GM13977 (cell line): ENCODE measurements at places on chromosomes 5 and 9.

- DNase-seq: peak; percentile 48
These were observed 36.4 kb downstream of the MTMR12 start for GRCh38 chr5:32276173-32276853.

GRCh38 chr5:173689171-173689736 lies 72.8 kb upstream of the BOD1 start:
- no peak for DNase-seq

- peak; percentile 17 for DNase-seq
These were observed 39.9 kb upstream of the SMIM15 start for GRCh38 chr5:61202213-61202612.

- no peak for DNase-seq
These were observed 30.7 kb downstream of the GRIN3A start for GRCh38 chr9:101707721-101708120.

- no peak for DNase-seq
These were observed 196.7 kb downstream of the MPDZ start for GRCh38 chr9:13082796-13083195.

- DNase-seq: peak; percentile 7
These were observed 66.3 kb upstream of the UNC5A start for GRCh38 chr5:176743868-176744583.

DNA sequence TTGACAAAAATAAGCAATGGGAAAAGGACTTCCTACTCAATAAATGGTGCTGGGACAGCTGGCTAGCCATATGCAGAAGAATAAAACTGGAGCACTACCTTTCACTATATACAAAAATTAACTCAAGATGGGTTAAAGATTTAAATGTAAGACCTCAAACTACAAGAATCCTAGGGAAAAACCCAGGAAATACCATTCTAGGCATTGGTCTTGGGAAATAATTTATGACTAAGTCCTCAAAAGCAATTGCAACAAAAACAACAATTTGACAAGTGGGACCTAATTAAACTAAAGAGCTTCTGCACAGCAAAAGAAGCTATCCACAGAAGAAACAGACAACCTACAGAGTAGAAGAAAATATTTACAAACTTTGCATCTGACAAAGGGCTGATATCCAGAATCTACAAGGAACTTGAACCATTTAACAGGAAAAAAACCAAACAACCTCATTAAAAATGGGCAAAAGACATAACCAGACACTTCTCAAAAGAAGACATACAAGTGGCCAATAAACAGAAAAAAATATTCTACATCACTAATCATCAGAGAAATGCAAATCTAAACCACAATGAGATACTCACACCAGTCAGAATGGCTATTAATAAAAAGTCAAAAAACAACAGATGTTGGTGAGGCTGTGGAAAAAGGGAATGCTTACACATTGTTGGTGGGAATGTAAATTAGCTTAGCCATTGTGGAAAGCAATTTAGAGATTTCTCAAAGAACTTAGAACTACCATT lies 75.2 kb upstream of the CPEB4 start:
- DNase-seq: no peak

GRCh38 chr9:114785866-114786650 lies 19.8 kb downstream of the TNFSF15 start:
- DNase-seq: no peak

GRCh38 chr9:130635721-130636647 lies 28.4 kb upstream of the PRDM12 start:
- no peak for DNase-seq

- peak; percentile 21 for DNase-seq
These were observed 394.0 kb downstream of the CETN3 start for GRCh38 chr5:90015584-90016018.

- DNase-seq: no peak
These were observed 9.4 kb downstream of the STARD4 start for GRCh38 chr5:111502956-111503355.

DNA sequence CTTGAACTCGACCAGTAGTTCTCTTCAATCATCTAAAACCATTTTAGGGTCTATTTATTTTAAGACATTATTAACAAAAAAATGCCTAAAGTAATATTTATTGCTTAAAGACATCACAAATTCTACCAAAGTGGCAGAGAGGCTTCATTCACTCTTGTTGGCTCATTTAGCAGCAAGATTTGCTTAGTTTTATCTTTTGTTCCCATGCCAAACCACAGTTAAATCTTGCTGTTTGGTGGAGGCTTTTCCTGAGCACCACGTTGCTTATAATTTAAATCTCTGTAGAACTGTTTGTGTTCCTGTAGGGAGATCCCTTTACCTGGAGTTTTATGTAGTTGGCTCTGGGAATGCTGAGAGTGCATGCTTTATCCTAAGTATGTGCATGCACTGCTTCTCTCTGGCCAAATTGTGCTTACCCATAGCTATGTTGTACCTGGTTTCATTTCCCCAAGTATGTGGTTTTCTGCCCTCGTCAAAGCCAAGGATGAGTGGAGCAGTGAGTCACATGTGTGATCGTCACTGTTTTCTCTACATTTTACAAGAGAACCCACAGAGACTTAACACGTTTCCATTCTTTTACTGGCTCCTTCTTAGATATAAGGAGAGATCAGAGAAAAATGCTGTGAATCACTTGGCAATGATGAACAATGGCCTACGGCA lies 42.1 kb upstream of the MAST4 start:
- peak; percentile 61 for DNase-seq

DNA sequence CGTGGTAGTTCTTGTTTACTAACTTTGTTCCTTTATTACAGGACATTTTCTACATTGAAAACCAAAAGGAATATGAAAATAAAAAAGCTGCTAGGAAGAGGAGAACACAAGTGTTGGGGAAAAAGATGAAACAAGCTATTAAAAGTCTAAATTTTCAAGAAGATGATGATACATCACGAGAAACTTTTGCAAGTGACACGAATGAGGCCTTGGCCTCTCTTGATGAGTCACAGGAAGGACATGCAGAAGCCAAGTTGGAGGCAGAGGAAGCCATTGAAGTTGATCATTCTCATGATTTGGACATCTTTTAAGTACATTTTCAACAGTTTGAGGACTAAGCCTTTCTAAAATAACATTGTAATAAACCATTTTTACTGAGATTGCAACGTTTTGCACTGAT lies 23.8 kb downstream of the PHAX start:
- no peak for DNase-seq

- no peak for DNase-seq
These were observed 328.3 kb downstream of the GLIS3 start for GRCh38 chr9:3971391-3972082.

- no peak for DNase-seq
These were observed at the start of gene SPINK1 for GRCh38 chr5:147831465-147831864. TSS of gene SPINK1 (minus strand) at chr5:147831671. CDS start at chr5:147831577, 94 bp downstream.

GRCh38 chr5:140677947-140678346 lies 4.6 kb upstream of the DND1 start:
- no peak for DNase-seq

DNA sequence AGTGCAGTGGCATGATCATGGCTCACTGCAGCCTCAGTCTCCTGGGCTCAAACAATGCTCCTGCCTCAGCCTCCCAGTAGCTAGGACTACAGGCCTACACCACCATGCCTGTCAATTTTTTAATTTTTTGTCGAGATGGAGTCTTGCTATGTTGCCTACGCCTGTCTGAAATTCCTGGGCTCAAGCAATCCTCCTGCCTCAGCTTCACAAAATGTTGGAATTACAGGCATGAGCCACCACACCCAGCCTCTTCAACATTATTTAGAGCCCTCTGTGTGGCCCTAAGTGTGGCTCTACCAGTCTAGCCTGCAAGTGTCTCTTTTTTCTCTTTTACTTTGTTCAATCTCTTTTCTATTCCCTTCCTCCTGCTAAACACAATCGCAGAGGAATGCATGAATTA lies 154.4 kb upstream of the EPB41L4A start:
- DNase-seq: no peak

GRCh38 chr9:80157561-80157983 lies 585.8 kb downstream of the TLE4 start:
- DNase-seq: no peak

DNA sequence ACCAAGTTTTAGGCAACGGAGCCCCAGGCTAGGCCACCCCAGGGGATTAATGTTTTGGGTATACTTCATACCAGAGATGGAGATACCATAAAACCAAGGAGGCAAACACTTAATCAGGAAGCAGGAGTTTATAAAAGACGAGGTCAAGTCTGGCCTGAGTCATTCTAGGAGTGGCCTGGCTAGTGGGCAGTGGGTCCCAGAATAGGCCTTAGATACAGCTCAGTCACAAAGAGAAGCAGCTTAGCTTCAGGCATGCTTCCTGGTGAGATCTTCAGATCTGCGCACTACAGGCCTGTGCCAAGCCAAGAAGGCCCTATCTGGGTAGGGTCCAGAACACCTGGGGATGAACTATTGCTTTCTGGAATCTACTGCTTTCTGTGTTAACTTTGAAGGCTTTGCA lies 20.6 kb upstream of the NR5A1 start:
- DNase-seq: no peak

GRCh38 chr9:6212722-6213375 lies 2.8 kb upstream of the IL33 start:
- DNase-seq: no peak

DNA sequence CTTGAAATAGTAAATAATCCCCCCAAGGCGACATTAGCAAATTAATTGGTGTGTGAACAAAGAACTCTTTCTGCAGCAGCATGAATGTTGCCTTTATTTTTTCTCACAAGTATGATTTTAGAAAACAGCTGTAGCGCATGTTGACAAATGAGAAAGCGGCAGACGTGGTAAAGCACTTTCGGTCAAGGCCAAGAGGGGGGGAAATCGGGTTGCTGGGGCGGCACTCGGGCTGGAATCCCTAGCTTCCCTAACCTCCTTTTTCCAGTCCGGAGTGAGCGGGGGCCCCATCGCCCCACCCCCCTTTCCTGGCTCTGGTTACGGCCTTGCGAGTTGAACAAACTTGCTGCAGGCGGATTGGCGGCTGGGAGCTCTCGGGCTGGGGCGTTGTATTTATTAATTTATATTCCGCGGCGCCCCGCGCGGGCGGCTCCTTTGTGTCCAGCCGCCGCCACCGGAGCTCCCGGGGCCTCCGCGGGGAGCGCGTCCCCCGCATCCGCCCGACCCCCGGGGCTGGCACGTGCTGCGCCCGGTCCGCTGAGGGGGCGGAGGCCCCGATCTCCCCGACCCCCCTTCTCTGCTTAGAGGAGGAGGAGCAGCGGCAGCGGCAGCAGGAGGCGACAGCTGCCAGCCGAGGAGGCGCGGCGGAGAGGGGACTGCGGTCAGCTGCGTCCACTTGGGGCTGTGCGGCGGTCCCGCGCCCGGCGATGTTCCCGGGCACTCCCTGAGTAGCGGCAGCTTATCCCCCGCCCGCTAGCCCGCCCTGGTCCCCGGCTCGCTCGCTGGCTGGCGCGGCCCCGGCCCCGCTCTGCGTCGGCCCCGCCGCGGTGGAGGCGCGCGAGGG lies at the start of gene RHOBTB3:
RHOBTB3 (plus strand) TSS at position 607 of the 841 bp plus-strand sequence. CDS start 347 bp downstream, outside the sequence.
- DNase-seq: peak; percentile 68

DNA sequence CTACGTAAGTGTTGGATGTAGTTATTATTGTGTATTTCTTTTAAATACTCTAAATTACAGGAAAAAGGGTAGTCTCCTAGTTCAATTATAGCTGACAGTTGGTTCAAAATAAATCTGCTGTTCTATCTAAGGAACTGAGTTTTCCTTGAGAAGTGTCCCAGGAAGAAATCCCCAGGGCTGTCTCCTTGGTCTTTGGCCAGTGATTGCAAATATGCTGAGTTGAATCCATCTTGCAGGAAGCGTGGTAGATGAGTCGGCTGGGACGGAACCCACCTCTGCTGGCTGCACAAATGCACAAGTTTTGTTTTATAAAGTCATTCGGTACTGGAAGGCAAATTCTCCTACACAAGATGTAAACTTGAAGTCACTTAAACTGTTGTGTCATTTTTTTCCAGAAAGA lies 30.2 kb upstream of the HOMER1 start:
- no peak for DNase-seq

- DNase-seq: no peak
These were observed 84.8 kb upstream of the IRX1 start for GRCh38 chr5:3510642-3511417.

DNA sequence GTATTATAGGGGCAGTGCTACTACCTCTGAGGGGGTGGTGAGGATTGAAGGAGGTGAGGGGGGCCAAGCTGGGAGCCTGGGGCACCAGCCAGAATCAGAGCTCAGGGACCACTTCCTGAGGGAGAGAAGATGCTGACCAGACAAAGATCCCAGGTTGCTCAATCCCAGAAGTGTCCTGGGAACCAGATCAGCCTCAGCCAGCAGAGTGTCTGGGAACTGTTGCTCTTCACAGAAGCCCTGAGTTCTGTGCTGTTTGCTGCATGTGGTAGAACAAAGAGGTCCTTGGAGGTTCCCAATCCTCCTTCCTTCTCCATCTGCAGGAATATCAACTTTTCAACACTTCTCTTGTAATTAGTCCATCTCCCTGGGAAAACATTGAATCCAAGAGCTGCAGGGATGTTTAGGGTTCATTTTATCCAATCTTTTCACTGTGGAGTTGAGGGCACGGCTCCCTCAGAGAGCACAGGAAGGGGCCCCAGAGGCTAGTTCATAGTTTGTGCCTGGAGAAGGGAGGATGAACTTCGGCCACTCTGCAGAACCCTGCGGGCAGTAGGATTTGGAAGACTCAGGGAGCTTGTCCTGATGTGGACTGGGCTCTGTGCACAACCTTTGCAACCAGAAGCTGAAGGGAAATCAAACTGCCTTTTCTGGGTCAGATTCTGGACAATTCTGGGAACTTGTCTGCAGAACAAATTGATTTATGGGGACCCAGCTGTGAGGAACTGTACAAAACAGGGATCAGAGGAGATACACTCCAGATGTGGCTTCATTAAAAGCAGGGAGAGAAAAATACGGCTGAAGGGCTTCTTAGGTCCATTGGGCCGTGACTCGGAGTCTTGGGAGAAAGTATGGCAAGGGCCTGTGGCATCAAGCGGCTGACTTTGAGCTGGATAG lies 57.1 kb downstream of the GALNT12 start:
- no peak for DNase-seq

GRCh38 chr9:95092262-95093072 lies 225.0 kb downstream of the FANCC start:
- DNase-seq: no peak

- DNase-seq: no peak
These were observed 4.8 kb downstream of the NR3C1 start for GRCh38 chr5:143398451-143399237.

GRCh38 chr5:150490754-150491153 lies 17.2 kb upstream of the NDST1 start:
- DNase-seq: no peak

- no peak for DNase-seq
These were observed 9.9 kb downstream of the POLR3G start for GRCh38 chr5:90484540-90484939.
